ENCODE measurements at places on chromosomes 16 and 17.

GRCh38 chr17:77321649-77322513, 181.1 kb downstream of the SEC14L1 start:
- DNase-seq = peak; percentile 77

DNA sequence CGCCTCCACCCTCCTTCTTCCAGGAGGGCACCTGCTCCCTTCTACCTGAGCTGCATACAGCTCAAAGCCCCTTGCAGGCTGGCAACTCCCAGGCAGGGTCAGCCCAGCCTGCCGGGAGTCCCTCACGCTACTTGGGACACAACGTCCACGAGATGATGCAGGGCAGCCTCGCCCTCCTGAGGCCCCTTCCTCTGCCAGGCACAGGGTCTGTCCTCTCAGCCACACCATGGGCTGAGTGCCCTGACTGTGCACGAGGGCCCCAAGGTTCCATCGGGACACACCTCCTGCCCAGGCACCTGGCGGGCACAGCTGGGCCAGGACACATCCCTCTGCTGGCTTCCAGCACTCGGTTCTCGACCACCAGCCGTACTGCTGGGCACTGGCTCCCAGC, 30.9 kb upstream of the ZC3H18 start:
- no peak for DNase-seq

DNA sequence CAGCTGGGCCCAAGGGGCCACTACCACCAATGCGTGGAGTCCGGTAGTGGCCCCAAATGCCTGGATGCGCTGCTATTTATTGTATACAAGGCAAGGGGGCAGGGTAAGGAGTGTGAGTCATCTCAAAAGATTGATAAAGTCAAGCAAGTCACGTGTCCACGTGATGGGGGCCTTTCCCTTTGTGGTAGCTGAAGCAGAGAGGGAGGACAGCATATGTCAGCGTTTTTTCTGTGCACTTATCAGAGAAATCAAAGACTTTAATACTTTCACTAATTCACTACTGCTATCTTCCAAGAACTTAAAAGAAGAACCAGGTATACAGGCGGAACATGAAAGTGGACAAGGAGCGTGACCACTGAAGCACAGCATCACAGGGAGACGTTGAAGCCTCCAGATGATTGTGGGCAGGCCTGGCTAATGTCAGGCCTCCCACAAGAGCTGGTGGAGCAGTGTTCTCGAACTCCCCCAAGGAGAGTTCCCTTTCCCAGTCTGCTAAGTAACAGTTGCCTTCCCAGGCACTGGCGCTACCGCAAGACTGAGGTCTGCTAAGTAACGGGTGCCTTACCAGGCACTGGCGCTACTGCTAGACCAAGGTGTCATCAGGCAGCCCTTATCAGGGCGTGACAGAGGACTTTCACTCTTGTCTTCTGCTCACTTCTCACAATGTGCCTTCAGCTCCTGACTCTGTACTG, 10.8 kb upstream of the ASB16 start:
- no peak for DNase-seq

GRCh38 chr16:57366544-57367040, 5.7 kb upstream of the CX3CL1 start:
- DNase-seq = no peak

DNA sequence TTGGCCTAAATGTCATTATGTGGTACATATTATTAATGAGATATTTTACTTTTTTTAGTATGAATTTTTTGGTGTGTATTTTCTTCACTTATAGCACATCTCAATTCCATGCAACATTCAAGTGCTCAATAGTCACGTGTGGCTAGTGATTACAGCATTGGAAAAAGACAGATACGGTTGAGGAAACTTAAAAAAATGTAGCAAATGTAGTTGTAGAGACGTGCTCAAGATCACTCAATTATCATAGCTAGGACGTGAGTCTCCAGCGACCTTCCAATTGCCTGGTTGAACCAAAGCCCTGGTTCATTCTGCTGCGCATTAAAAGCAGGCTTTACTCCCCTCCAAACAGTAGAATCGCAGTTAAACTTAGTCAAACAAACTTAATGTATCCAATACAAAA, 1.2 kb upstream of the LIG3 start:
- no peak for DNase-seq

DNA sequence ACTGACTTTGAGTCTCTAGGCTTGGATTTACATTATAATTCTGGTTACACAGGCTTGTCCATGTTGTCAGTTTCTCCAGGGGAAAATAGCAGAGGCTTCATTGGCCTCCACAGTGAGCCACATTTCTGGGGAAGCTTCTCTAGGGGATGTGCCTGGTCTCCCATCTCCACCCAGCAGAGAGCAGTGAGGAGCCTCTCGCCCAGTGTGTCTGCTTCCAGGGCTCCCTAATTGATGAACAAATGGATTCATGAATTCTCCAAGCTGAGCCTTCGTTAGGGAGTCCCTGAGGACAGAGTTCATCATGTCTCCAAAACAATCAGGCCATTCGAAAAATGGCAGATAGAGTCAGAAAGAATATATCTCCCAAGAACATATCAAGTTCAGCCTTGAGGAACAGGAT, 162.4 kb upstream of the TOX3 start:
- no peak for DNase-seq

DNA sequence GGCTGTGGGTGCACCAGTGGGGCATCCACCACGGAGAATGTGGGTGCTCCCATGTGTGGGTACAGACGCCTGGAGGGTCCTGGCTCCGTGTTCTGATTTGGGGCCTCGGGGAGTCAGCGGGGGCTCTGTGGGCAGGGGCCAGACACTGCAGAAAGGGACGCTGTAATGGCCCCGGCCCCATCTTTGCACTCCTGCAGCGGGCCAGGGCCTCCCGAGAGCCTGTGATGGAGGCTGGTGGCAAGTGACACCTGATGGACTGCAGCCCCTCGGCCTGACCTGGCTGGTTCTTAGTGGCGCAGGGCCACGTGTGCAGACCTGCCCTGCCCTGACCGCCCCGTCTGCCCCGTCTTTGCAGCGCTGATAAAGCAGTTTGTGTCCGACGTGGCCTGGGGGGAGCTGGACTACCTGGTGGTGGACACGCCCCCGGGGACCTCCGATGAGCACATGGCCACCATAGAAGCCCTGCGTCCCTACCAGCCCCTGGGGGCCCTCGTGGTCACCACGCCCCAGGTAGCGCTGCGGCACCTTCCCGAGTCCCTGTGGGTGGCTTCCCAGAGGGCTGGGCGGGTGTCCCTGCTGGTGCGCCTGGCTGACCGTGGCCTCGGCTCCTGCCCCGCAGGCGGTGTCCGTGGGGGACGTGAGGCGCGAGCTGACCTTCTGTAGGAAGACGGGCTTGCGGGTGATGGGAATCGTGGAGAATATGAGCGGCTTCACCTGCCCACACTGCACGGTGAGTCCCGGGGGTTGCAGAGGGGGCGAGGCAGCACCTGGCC, 4.7 kb downstream of the NUBP2 start:
- no peak for DNase-seq

DNA sequence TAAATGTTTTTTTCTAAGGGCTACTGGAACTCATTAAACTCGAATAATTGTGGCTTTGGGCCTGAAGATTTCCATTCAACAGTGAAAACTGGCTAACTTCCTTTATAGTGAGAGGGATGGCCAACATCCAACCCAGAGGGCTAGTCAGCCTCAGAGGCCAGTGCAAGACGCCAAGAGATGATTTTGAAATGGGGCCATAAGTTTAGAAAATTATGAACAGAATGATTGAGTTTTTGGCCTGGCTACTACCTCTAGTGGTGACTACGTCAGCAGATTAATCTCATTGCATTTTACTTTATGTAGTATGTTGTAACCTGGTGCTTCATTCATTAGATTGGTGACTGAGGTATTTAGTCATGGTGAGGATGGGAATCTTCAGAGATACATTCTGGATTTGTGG, 28.4 kb downstream of the HAPSTR1 start:
- no peak for DNase-seq
